Stimulated activated CD8-positive, alpha-beta memory T cell treated with anti-CD3 and anti-CD28 coated beads, Interleukin-4, amount 100 ng/mL, for 48 hours (primary cell): ENCODE measurements at places on chromosomes 13 and 19.

DNA sequence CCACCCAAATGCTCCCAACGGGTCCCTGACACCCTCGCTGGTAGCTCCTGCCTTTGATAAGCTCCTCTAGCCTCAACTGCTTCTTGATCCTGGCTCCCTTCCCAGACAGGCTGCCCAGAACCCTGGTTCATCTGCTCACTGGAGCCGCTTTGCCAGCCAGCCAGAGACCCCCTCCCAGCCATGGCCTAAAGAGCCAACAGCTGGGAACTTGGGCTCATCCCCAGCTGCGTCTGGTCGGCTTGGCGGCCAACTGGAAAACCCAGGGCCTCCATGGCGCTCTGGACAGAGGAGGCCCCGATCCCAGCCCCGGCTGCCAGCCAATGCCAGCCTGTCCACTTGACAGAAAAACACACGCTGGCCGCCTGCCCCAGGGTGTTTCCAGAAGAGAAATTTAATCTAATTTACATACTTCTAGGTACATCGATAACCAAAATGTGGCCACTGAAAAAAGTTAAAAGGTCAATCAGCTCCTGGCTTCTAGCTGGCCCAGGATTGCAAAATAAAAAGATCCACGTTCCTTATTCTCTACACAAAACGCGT, 3.0 kb upstream of the AKAP8L start:
- DNase-seq = no peak

DNA sequence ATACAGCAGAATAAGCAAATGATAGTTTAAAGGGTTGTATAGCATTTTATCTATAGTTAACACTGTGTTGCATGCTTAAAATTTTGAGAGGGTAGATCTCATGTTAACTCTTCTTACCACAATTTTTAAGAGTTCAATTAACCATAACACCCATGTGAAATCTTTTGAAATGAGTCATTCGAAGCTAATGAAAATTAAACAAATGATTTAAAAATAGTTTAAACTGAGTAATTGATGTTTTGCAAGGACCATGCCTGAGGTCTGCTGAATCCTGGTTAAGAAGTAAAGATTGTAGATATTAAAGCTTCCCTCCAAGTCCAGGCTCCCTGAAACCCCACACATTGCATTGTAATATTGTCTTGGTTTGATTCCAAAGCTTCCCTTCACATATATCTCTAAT, 176.7 kb upstream of the RNF113B start:
- DNase-seq = no peak

GRCh38 chr13:46348961-46349360, 38.1 kb downstream of the RUBCNL start:
- no peak for DNase-seq

DNA sequence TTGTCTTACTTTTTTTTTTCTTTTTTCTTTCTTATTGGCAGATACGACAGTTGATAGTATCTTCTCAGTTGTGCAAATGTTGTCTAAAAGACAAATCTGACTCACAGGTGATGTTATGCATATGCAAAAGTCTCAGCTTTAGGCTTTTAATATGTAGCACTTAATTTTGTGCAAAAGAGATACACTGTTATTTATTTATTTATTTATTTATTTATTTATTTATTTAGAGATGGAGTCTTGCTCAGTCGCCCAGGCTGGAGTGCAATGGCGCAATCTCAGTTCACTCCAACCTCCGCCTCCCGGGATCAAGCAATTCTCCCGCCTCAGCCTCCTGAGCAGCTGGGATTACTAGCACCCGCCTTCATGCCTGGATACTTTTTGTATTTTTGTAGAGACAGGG, 383.9 kb upstream of the PCDH9 start:
- no peak for DNase-seq

DNA sequence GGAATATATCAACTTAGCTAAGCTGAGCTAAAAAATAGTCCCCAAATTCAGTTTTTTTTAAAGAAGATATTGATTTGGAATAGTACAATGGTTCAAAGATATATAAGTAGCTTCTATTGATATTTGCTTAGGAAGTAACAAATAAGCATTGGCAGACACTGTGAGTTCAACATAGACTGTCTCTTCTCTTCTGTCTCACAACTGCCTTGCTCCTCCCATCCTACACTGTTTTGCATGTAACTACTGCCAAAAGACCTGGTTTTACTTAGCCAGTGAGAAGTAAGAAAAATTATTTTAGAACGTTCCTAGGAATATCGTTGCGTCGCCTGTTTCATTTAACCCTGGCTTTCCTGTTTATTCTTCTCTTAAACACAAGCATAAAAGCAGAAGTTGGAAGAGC, 859.0 kb upstream of the SPRY2 start:
- DNase-seq = no peak

DNA sequence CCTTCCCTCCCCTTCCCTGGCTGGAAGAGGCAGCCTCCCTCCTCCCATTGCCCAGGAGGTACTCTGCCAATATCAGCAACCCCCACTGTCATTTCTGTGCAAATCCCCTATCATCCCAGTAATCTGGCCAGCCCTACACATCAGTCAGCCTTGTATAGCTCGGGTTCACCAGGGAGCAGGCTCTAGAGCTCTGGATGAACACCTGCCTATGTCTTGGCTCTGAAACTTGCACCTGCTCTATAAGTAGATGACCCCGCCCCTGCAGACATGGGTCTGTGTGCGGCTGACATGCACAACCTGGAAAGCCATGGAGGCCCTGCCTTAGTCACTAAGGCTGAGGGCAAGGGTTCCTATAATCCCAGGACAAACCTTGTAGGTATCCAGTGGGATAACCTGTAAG, 1042.9 kb downstream of the UQCRFS1 start:
- no peak for DNase-seq

DNA sequence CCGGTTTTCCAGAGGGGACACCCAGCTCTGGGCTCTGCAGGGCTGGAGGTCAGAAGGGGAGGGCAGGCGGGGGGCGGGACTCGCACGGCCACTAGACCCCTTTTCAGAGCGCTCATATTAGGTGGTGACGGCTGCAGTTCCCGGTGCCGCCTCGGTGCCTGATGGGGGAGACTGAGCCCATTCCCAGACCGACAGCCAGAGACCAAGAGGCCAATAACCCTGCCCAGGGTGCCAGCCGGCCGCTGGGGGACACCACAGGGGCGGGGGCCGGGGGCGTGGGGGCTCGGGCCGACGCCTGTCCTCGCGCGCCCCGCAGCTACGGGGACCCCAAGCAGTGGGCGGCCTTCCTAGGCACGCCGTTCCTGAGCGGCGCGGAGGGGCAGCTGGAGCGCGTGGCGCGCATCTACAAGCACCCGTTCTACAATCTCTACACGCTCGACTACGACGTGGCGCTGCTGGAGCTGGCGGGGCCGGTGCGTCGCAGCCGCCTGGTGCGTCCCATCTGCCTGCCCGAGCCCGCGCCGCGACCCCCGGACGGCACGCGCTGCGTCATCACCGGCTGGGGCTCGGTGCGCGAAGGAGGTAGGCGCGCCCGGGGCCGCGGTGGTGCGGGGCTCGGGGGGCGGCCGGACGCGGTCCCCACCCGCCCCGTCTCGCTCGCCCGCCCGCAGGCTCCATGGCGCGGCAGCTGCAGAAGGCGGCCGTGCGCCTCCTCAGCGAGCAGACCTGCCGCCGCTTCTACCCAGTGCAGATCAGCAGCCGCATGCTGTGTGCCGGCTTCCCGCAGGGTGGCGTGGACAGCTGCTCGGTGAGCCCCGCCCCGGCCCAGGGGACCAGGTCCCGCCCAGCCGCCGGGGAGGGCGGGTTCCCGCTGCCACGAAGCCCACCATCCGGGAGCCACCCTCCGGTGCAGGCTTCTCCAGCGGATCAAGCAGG, 2.4 kb downstream of the TIMM13 start:
- no peak for DNase-seq

GRCh38 chr13:76764429-76764828, 121.8 kb downstream of the KCTD12 start:
- no peak for DNase-seq

- DNase-seq = no peak
Measured at GRCh38 chr13:49441846-49442245, 2.0 kb downstream of the CAB39L start.

DNA sequence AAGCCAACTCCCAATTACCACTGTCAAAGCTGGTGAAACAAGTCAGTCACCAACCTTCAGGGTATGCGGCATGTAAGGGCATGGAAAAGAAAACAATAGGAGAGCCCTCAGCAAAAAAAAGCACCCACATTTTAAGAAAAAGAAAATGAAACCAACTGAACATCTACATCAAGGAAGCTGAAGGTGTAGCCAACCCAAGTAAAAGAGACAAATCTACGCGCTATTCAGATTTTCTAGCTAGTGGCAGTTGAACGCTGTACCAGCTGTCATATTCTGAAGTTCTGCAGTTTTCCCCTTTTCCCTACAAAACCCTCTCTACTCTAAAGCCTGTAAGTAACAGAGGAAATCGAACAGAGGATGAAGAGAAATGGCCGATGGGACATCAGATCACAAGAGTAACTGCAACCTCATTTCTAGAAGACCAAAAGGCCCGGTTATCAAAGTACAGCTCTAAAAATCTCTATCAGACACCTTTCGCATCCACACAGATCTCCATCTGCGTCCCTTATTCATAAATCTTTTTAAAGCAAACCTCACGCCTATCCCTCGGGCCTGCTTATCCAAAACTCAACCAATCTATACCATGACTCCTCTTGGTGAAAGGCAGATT, 1.4 kb downstream of the MYCBP2 start:
- DNase-seq = no peak

DNA sequence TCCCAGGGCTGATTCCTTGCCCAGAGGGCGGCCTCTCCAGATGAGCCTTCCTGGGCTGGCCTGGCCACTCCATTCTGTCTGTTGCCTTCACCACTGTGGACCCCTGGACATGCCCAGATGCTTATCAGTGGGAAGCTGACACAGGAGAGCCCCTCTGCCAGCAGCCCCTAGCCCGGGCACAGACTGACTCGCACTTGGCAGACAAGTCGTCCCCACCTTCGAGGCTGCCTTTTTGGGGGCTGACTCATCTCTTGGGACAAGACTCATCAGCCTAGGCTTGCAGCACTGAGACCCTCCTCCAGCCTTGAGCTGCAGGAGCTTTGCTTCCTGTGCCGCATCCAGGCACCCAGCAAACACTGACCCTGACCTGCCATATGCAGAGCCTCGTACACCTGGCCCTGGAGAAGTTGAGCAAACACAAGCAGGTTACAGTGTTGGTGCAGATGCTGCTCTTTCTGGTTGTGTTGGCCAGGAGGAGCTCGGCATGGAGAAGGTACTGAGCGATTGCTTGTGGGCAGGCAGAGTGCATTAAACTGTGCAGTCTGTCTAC, 8.1 kb downstream of the CHST8 start:
- no peak for DNase-seq

- no peak for DNase-seq
Measured at GRCh38 chr13:42266473-42266872, 5.5 kb upstream of the AKAP11 start.

- no peak for DNase-seq
Measured at GRCh38 chr13:98222816-98223215, 45.7 kb upstream of the RNF113B start.

- no peak for DNase-seq
Measured at GRCh38 chr13:61156753-61157152, 258.9 kb downstream of the PCDH20 start.

GRCh38 chr19:616747-617526, 16.4 kb downstream of the POLRMT start:
- DNase-seq = no peak

DNA sequence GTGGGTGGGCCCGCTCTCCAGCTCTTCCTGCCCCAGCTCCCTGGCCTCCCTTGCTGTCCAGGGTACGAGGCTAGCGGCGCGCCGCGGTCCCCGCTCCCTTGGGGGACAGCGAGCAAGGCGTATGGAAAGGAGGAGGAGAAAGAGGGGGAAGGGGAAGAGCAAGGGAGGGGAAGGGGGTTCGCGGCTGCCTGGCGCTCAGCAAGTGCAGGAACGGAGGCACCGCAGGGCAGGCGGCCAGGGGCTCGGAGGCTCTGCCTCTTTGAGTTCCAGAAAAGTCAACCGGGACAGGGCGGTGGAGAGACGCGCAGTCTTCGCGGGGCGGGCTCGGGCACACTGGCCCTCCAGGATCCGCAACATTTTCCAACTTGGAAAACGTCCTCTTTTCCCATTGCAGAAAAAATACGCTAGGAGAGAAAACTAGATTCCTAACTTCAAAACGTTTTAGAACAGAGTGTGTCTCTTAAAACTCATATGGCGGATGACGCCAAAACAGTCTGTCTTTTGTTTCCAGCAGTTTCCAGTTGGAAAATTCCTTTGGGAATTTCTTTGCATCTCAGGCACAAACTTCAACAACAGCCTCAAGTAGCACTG, 23.1 kb upstream of the TNFRSF19 start:
- no peak for DNase-seq

GRCh38 chr13:49810567-49811526, 18.4 kb upstream of the KPNA3 start:
- no peak for DNase-seq

DNA sequence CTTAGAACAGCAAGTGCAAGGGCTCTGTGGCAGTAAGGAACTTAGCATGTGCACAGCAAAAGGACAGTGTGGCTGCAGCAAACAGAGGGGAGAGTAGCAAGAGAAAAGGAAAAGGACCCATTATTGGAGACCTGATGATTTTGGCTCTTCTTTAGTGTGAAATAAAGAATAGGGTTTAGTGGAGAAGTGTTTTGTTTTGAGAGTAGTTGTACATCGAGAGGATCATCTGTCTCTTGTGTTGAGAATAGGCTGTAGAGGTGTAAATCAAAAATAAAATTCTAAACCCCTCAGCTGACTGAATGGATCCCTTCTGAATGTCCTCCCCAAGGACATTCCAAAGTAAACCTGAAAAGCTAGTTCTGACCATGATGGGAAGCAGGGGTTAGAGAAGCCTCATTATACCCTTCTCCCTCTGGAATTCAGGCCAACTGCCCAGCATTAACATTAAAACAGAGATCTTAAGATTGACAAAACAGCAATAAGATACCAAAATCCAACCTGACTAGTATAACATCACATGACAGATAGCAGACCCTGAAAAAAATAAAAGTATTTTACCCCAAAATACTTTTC, 73.6 kb upstream of the OBI1 start:
- DNase-seq = no peak

DNA sequence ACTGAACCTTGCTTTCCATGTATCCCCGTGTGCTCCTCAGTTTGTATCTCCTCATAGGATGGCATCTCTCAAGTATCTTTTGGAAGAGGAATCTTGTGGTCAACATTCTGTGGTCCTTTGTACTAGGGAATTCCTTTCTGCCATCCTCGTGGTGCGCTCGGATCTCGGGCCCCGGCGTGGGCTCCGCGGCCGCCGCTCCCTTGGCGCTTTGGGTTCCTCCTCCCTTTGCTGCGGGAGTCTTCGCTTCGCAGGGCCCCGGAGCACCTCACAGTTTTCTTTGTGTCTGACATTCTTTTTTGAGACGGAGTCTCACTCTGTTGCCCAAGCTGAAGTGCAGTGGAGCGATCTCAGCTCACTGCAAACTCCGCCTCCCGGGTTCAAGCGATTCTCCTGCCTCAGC, 264.7 kb downstream of the IRS2 start:
- no peak for DNase-seq
